ENCODE measurements at places on chromosomes 11 and 22.

DNA sequence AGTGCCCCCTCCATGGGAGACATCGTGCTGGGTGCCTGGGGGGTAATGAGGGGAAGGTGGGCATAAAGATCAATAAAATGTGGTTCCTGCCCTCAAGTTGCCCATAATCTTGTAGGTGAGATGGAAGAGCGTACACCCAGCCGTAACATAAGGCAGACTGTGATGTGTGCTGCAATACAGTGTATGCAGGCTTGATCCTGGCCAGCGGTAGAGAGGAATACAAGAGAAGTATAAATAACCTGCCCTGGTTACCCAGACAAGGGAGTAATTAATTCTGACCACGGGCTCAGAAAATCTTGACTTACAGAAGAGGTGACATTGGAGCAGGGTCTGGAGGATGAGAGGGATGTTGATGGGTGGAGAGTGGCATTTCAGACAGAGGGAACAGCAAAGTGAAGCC lies 43.7 kb downstream of the TECTA start:
- no peak for DNase-seq

DNA sequence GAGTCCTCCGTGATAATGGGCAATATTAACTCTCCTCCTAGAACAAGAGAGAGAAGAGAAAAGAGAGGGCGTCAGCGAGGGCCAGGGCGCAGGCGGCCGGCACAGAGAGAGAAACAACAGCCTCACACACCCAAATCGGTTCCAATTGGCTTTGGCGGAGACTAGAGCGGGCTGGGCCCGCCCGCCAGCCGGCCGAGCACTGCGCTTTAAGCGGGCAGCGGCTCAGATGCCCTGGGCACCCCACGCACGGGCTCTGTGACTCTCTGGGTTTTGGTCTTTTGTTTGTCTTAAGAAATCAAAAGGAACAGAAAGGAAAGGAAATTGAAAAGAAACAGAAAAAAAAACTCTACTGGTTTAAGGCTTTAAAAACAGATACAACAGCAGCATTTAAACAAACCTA lies 17.0 kb downstream of the SLC22A12 start:
- DNase-seq: no peak

GRCh38 chr11:9789910-9790309 lies 126.0 kb downstream of the SWAP70 start:
- DNase-seq: no peak

GRCh38 chr11:70556884-70557741 lies 158.8 kb downstream of the CTTN start:
- no peak for DNase-seq
